T1000 (cell line): ENCODE measurements at places on chromosomes 11 and 22.

- DNase-seq: no peak
Observed at GRCh38 chr11:10534316-10534715, 6.7 kb downstream of the RNF141 start.

- DNase-seq: no peak
Observed at GRCh38 chr22:36776722-36777121, 803 bp upstream of the IFT27 start.

- DNase-seq: no peak
Observed at GRCh38 chr22:38864361-38865191, 7.4 kb downstream of the CBX6 start.

- no peak for DNase-seq
Observed at GRCh38 chr11:111510311-111510710, 1.9 kb downstream of the BTG4 start.

- DNase-seq: no peak
Observed at GRCh38 chr11:83046621-83047172, 25.0 kb downstream of the RAB30 start.

DNA sequence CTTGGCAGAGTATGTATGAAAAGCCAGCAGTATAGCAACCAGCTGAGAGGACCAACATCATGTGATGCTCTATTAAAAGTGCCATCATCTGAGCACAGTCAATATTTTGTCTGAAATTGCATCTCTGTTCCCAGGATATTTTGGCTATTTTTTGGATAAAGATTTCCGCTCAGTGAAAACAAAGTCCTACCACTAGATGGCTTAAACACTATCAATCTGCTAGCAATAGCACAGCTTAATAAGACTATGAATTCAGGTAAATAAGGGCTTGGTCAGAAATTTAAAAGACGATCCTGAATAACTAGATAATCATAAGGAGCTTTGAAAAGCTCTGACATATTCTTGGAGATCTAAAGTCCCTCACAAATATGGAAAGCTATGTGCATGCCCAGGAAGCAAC, 74.4 kb downstream of the MS4A13 start:
- DNase-seq: no peak

GRCh38 chr22:25094579-25094978, 105.1 kb upstream of the CRYBB3 start:
- no peak for DNase-seq
